Activated CD4-positive, alpha-beta T cell treated with anti-CD3 and anti-CD28 coated beads, Interleukin-2, amount 10 ng/mL, durations not matched to agents 7 days and 5 days (primary cell): ENCODE measurements at places on chromosomes 12 and 14. TPM values are rescaled to one million over a fixed set of nuclear protein-coding genes. Genes with fewer than 3 reads are reported as not detected.
A peak's percentile ranks its signal among the peaks of the same experiment; 100 is the strongest.

SALL2 gene
- total RNA-seq, result 2.2 TPM

SMIM41 gene
- not detected for total RNA-seq

PIWIL1 gene
- not detected for total RNA-seq

NRL gene
- 3.3 TPM for total RNA-seq

ESR2 gene
- total RNA-seq, result not detected

SERPINA10 gene
- total RNA-seq, result not detected

MYF6 gene
- not detected for total RNA-seq

ACOT6 gene
- total RNA-seq, result not detected

- no peak for DNase-seq
Measured at GRCh38 chr12:75998292-75999063, 33.1 kb downstream of the PHLDA1 start.

DNA sequence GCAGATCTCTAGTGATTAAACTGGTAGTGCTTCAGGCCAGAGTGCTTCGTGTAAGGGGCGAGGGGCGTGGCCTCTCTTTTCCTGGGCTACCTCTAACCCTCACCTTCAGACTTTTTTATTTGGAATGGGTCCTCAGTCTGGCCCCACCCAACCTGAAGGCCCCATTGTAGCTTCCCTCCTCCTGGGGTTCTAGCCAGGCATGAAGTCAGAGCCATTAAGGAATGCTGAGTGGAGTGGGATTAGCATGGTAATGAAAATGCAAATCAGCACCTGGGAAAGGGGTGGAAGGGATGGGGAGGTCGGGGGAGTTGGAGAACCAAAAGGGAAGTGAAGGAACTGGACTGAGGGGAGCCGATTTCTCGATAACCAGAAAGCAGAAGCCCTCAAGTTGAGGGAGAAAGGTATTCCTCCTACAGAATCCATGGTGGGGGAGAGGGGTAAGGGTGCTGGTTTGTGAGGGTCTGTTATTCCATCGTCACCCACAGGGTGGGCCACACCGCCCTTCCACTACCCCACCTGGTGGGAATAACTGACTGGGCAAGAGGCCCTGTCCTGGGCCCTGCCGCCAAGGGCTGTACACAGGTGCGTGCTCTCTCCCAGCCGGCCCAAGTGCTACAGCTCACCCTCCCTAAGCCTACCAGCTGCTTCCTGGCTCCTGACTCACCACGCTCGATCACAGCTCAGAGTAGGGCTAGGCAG lies 14.1 kb downstream of the ZFHX2 start:
- DNase-seq, result no peak

DNA sequence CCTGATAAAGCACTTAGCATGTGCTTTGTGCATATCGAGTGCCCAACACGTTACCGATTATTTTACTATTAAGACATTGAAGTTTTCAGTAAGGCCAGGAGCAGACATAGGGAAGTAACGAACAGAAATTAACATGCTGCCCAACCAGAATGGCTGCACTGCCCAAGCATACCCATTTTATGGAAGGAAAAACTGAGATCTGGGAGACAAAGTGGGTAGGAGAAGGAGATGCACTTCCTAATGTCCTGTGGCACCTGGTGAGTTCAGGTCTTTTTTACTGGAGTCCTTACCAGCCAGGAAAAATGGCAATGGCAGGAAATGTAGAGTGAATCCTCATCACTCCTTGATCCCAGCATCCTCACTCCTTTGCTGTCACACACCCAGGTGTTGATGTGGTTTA lies 768.5 kb downstream of the MED13L start:
- DNase-seq, result no peak

GRCh38 chr14:39102969-39103957 lies at the start of gene SEC23A:
SEC23A (minus strand) TSS chr14:39103235; CDS start chr14:39096118, 7,117 bp downstream.
- peak; percentile 89 for DNase-seq

DNA sequence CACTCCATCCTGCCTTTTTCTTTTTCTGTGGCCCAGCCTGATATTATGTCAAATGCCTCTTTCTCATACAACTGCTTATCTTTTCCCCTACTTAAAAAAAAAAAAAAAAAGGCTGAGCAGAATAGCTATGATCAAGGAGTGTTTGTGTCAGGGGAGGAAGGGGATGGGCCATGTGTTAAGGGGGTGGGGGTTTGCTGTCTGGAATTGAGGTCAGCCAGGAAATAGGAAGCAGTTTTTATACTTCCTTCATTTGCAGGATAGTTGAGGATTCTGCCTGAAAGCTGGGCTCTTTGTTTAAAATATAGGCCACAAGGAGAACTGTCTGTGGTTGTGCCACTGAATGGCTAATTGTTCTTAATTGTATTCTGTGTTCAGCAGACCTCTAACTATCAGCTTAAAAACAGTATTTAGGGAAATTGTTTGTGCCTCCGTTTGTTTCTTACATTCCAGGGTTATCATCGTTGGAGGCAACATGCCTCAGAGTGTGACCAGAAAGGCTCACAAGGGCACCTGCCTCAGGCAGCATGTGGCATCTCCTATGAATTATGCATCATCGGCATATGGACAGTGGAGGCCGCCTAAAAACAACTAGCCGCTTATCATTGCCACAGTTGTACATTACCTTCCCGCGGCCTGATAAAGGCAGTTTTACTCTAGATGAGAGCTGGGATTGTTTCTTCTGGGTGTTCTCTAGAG lies 96.0 kb downstream of the SRGAP1 start:
- no peak for DNase-seq

DNA sequence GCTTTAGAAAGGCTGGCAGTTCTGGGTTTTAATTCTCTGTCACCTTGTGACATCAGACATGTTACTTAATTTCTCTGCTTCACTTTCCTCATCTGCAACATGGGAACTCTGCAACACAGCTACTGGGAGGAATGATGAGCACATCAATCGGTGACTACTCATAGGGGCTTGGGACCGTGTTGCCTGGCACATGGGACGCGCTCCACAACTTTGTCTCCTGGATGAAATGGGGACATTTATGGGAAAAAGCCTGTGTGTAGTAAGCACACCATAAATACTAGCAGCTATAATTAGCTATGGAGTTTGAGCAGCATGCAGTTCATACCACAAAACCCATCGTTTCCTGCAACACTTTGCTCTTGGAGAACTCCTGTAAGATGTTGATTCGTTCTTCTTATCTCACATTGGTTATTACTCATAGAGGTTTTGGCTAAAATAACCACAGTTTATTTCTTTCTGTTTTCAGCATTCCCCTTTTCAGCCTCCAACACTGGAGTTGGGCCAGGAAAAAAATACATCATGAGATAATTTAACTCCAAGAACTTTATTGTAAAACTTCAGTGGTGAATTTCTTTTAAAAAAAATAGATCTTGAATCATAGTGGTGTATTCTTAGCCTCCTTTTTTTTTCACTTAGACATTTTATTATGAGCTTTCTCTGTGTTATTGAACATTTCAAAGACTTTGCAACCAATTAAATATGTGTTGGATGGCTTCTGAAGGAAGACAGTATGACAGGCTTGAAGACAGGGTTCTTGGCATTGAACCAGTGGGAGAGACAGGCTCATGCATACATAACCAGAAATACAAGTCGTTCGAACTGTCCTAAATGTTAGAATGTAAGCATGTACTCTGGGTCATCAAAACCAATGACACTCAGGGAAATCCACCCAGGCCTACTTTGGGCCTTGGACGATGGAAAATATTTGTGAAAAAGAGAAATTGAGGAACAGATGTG lies 72.7 kb downstream of the RIN3 start:
- peak; percentile 69 for DNase-seq

GRCh38 chr12:101942250-101942605 lies 64.8 kb downstream of the DRAM1 start:
- DNase-seq, result no peak

GRCh38 chr12:83689333-83689732 lies 1002.6 kb downstream of the TMTC2 start:
- DNase-seq, result no peak

DNA sequence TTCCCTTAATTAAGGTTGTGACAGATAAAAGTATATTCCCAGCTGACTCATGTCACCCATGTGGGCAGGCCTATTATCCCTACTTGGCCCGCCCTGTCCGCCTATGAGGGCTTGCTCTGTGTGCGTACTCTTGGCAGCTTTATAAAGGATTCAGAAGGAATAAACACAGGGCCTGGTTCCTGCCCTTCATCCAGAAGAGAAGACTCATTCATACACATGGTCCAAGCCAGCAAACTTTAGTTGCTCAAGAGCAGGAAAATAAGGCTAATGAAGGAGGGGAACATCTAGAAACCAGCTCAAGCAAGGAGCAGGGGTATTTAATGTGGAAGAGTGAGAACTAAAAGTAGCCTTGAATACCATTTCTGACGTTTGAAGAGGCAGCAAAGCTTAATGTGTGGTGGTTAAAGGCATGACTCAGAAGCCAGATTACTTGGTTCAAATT lies 141.9 kb downstream of the CRADD start:
- no peak for DNase-seq

DNA sequence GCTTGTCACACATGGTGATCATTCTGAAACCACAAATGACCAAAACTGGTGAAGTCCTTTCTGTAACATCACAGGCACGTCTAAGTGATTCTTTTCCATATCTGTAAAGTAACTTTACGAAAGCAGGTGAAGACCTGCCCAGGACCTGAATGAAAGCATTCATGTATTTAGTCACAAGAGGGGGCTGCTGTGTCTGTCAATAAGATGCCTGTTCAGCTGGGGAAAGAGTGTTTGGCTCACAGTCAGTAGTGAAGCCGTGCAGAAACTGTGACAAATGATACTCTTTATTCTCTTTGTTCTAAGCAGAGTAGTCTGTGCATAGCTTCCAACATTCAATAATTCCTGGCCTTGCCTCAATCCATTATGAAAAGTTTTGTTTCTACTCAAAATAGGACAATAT lies 373.5 kb upstream of the OR4E1 start:
- peak; percentile 66 for DNase-seq

- no peak for DNase-seq
Measured at GRCh38 chr12:108633081-108633533, 587 bp downstream of the SELPLG start.

- peak; percentile 46 for DNase-seq
Measured at GRCh38 chr12:8127138-8127537, 3.7 kb downstream of the CLEC4A start.

- no peak for DNase-seq
Measured at GRCh38 chr14:41360126-41360525, 246.6 kb upstream of the LRFN5 start.

DNA sequence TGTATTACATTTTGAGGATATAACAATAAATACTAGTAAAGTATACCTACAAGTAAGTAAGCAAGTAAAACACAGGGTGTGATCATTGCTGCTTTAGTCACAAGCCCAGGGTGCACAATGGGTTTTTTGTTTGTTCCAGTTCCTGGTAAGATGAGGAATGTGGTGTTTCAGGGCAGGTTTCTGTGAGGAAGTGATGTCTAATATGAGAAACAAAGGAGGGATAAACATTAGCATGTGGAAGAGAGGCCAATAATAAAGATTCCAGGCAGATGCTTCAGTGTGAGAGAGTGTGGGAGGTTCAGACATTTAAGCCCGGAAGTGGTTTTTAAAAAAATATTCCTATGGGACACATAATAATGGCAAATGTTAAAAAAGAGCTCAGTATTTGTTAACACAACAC lies 808.1 kb upstream of the USP15 start:
- DNase-seq, result no peak

DNA sequence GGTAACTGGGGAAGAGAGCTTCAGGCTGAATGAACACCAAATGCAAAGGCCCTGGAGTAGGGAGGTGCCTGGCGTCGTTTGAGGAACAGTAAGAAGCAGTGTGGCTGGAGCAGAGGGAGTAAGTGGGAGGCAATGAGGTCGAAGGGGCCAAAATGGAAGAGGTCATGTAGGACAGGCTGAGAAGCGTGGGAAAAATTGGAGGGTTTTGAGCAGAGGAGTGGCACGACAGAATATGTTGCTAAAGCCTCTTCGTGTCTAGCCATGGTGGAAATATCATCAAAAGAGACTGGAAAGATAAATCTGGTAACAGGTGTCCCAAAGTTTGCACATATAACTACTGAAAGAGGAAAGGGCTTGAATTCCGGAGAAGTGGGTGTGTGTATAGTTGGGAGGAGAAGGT lies 1.9 kb downstream of the TRIM9 start:
- no peak for DNase-seq

DNA sequence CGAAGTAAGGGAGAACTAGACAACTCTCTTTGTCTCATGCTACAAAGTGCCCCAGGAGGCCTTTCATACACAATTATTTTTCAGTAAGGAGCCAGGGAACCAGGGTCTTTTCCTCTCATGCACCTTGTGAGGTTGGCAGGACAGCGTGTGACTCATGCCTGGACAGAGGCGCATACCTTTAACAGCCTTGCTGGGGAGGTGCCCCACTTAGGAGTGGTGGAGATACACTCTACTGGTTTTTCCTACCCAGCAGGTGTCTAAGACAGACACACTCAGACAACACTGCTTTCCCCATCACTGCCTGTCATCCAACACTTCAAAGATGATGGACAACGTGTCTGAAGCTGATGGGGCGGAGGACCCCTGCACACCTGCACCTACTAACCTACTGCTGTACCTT lies 49.1 kb downstream of the B4GALNT3 start:
- no peak for DNase-seq

DNA sequence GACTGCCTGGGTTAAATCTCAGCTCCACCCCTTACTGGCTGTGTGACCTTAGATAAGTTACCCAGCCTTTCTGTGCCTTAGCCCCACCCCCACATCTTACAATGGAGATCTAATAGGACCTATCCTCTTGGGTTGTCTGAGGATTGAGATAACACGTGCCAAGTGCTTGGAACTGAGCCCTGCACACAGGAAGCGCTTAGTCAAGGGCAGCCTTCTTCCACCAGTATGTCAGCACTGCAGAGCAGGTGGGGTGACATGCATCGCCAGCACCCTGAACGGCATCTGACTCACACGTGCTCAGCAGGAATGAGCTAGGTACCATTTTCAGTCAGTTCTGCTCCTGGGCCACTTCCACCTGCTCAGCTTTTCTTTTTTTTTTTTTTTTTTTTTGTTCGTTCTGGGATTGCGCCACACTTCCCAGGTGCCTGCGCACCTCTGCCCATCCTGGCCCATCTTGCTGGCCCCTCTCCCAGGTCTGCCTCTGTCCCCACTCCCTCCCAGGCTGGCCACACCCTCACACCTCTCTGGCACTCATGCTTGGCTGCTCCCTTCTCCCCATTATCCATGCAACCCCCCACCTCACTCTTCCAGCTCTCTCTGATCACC lies 19.6 kb downstream of the LGMN start:
- DNase-seq, result peak; percentile 32
